Fibroblast of skin of right quadriceps (primary cell): ENCODE measurements at places on chromosomes 4 and X.

GRCh38 chr4:65050786-65051185 lies 619.5 kb downstream of the EPHA5 start:
- no peak for DNase-seq

GRCh38 chr4:46270986-46271596 lies 118.8 kb downstream of the GABRA2 start:
- DNase-seq = peak; percentile 31

DNA sequence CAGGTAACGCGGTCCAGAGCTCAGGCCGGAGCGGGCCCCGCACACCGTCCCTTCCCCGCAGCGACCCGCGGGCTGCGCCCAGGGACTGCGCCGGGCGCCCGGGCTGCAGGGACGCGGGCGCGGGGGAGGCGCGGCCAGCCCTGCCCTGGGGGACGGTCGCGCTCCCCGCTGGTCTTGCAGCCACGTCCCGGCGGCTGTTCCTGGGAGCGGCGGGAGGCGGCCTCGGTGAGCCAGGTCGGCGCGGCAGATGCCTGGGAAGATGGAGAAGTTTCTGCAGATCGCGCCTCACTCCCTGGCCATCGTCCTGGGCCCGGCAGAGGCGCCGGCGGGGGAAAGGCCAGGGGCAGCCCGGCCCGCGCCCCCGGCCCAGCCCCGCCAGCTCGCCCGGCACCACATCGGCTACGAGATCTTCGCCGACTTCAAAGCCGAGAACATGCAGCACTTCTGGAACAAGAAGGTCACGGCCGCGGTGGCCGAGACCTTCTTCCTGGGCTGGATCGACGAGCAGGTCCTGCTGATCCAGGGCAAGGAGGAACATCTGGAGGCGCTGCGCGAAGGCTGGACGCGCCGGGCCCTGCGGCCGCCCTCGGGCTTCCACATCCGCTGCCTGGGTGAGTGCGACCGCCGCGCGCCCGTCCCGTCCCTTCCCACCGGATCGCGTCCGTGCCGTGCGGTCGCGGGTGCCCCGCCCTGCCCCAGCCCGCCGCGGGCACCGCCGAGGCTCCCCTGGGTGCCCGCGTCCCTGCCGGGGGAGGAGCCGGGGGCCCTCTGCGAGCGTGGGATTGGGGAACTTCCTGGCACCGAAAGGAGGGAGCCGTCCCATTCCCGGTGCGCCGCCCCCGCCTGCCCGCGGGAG lies 107.4 kb upstream of the STOX2 start:
- no peak for DNase-seq

GRCh38 chrX:53656845-53657244 lies 29.7 kb downstream of the HUWE1 start:
- no peak for DNase-seq

GRCh38 chrX:9310616-9311015 lies 154.2 kb upstream of the TBL1X start:
- peak; percentile 71 for DNase-seq

DNA sequence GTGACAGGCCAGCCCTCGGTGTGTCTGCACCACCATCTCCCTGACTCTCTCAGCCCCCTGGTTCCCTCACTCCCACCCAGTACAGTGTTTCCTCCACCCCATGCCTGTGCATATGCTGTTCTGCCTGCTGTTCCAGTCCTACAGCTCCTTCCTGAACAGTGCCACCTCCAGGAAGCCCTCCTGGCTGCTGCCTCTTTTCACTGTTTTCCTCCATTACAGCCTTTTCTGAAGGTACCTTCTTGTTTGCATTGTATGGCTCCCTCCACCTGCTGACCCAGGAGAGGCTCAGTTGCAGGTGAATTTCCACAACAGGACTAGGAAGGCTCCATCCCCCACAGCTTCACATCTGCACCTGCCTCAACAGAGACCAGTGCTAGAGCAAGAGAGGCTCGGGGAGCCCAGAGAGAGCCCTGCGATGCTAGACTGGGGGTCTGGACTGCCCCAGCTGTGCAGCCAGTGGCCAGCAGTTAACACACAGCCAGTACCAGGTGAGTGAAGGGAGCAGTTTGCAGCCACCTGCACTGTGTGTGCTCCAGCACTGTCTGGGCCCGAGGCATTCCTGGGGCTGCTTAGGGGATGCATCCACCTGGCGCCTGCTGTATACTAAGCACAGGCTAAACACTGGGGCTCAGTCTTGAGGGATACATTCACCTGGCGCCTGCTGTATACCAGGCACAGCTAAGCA lies 92.0 kb downstream of the ADRA2C start:
- no peak for DNase-seq

GRCh38 chrX:13499736-13500135 lies 69.7 kb upstream of the EGFL6 start:
- DNase-seq = no peak

DNA sequence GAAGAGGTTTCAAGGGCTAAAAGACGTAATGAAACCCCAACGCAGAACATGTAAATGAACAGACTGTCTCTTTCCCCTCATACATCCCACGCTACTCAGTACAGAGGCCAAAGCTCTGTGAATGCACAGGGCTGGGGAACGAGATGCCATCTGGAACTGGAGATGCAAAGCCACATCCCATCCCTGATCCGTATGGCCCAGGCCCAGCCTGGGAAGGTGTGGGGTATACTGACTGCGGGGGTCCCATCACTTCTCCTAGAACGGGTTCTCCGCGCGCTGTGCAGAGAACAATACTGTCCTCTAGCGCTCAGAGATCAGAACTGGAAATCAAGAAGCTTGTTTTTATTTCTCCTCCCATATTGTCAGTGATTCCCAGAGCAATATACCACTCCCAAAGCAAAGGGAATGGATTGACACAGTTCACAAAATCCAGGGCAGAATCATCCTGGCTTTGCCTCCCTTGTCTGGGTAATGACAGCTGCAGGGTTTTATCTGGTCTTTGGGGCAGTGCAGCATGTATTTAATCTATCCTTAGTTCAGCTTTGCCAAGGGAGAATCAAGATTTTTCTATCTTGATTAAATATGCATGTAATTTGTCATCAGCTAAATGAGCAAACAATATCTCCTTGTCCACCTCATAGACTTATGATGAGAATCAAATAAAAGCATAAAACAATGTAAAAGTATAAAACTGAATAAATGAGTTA lies 47.3 kb upstream of the TLR3 start:
- DNase-seq = peak; percentile 34

- no peak for DNase-seq
These were observed 181.7 kb upstream of the EDNRA start for GRCh38 chr4:147299205-147299604.

GRCh38 chr4:2274320-2275043 lies 12.6 kb upstream of the MXD4 start:
- no peak for DNase-seq

GRCh38 chrX:51456814-51457213 lies 39.6 kb downstream of the NUDT11 start:
- no peak for DNase-seq

- DNase-seq = peak; percentile 31
These were observed 16.2 kb downstream of the AWAT2 start for GRCh38 chrX:70033348-70034051.

DNA sequence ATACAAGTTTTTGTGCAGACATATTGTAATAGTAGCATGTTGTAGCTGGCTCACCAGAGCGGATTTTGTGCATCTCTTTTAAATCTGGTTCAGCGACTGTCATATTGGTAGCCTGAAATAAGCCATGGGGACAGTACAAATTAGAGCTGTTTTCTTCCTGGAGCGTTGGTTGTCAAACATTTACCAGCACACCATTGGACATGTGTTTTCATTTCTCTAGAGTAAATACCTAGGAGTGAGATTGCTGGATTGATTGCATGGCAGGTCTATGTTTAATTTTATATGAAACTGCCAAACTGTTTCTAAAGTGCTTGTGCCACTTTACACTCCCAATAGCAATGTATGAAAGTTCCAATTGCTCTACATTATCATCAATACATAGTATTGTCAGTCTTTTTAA lies 2.6 kb upstream of the ARAF start:
- DNase-seq = no peak

DNA sequence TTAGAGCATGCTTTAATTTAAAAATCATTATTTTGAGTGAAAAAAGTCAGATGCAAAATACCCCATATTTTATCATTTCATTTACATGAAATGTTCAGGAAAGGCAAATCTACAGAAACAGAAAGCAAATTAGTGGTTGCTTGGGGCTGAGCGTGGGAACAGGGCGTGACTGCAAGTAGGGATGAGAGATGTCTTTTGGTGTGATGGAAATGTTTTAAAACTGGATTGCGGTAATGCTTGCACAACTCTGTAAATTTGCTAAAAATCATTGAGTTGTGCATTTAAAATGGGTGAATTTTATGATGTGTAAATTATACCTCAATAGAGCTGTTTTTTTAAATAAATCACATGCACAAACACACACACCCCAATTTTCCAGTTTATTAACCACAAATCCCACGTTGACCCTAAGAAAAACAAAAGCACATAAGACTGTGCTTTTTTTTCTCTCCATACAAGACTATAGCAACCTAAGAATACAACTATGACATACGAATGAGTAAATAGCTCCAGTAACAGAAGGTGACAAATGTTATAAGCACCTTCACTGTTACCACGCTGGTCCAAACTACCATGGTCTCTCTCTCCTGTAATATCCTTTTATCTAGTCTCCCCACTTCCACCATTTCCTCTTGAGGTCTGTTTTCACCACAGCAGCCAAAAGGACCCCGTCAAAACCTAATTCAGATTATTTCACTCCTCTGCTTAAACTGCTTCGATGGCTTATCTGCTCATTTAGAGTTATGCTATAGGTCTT lies 37.2 kb downstream of the FRMD7 start:
- no peak for DNase-seq

DNA sequence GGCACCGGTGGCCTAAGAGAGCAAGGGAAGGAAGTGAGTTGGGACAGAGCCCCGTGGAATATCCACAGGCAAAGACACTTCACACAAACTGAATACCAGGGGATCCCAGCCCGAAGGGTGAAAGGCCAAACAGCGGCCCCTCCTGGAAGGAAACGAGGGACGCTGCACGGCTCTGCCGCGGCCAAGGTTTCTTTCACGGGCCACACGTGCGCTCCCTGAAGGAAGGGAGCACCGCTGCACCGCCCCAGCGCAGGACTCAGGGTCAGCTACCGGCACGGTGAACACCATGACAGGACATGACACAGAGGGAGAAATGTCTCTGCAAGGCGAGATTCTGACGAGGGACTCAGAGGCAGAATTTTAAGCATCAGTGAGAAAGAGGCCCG lies 31.5 kb upstream of the GTPBP6 start:
- DNase-seq = no peak

- peak; percentile 61 for DNase-seq
These were observed 42.1 kb downstream of the RBPJ start for GRCh38 chr4:26362745-26363439.

DNA sequence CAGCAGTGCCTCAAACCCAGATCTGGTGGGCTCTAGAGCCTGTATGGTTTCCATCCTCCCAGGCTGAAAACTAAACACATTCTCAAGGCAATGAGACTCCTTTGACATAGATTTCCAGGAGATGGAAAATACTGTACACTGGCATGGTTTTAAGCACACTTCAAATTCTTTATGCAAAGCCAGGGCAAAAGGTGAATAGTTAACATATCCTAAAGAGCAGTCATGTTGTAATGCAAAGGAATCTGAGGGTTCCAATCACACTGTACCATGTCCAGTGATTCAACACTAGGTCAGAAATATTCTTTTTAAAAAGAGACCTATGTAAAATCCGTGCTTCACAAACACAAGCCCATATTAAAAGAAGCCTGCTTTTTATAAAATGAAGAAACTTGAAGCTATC lies 195.3 kb downstream of the QDPR start:
- peak; percentile 37 for DNase-seq

DNA sequence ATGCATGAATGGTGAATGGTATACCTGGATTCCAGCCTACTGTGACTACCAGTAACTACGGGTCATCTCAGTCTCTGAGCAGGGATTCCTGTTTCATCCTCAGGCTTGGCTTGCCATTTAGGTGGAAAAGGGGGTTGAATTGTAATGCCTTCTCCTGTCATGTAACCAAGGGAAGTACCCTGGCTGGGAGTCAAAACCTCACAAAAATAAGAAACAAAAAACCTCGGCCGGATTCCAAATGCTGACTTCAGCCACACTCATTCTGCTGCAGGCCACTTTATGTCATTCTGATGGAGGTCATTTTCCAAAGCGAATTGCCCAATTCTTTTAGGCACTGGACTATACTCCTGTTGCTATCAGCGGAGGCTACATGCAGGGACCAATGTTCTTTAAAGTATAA lies 324.7 kb downstream of the LDB2 start:
- peak; percentile 50 for DNase-seq

GRCh38 chrX:118225711-118226428 lies 109.3 kb upstream of the KLHL13 start:
- DNase-seq = no peak

GRCh38 chrX:96692890-96693289 lies 8.2 kb downstream of the DIAPH2 start:
- no peak for DNase-seq

GRCh38 chr4:151990201-151990600 lies 229.4 kb upstream of the GATB start:
- DNase-seq = peak; percentile 82

- no peak for DNase-seq
These were observed 35.1 kb downstream of the FAM114A1 start for GRCh38 chr4:38902695-38903094.

DNA sequence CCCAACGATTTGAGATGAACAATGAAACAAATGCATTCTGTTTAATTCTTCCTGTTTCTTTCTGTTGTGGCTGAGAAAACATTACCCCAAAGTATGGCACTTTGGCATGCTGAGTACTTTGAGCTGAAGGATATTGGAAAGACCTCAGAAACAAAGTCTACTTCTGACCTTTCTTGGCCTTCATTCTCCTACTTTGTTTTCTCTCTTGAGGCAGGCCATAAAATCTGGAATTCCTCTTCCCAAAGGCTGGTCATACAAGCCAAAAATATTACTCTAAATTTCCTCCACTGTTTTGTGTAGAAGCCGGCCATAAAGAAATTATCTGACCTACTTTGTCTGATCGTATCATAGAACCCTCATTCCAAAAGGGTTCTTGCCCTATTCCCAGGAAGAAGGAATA lies 1048.2 kb downstream of the TECRL start:
- DNase-seq = no peak

GRCh38 chrX:110315551-110315950 lies 2.3 kb downstream of the AMMECR1 start:
- no peak for DNase-seq

- DNase-seq = no peak
These were observed 1760.8 kb upstream of the PCDH10 start for GRCh38 chr4:131388277-131388676.

DNA sequence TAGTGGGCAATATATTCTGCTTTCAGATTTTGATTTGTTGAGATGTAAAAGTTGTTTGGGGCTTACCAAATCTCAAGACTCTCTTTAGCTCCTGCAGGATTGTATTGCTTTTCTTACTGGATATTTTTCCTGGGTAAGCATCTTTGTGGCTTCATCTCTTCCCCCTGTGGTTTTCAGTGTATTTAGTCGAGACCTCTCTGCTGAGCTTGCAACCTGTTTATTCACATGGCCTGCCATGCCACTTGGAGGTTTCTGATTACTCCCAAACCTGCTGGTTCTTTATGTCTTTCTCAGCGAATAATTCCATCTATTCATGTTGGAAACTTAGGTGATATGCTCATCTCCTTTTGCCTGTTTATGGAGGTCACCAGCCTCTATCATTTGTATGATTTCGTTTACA lies 10.9 kb downstream of the CCNG2 start:
- DNase-seq = no peak
